ENCODE measurements at places on chromosomes 7 and 10.

GRCh38 chr10:25048450-25048849 lies 32.0 kb downstream of the THNSL1 start:
- DNase-seq = no peak

GRCh38 chr7:155814316-155815276 lies 2.3 kb upstream of the SHH start:
- no peak for DNase-seq

DNA sequence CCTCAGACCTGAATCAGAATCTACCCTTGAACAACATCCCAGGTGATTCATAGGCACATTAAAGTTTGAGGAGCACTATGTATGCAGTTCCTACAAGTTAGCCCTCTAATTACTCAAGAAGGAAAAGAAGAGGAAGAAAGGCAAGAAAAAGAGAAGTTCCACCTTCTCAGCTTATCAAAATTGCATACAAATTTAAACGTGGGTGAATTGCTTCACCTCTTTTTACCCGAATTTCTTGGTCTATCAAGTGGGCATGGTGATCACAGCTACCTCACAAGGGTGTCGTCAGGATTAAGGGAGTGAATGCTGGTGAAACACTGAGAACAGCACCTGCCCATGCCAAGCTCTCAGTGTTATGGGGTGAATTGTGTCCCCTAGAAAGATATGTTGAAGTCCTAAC lies 43.8 kb upstream of the PAPSS2 start:
- no peak for DNase-seq

DNA sequence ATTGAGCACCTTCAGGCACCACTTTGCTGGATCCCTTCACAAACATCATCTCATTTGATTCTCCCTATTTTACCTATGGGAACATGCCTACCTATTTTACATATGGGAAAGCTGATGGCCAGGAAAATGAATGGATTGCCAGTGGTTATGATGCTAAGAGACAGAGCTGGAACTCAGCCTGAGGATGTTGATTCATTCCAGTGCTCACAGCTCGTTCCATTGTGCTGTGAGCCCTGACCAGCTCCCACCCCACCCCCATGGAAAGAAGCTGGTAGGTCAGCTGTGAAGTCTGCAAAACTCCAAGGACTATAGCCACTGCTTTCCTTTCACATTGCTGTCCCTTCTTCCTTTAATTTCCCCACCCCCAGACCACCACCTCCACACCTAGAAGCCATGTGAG lies 9.6 kb downstream of the UBTD1 start:
- no peak for DNase-seq

DNA sequence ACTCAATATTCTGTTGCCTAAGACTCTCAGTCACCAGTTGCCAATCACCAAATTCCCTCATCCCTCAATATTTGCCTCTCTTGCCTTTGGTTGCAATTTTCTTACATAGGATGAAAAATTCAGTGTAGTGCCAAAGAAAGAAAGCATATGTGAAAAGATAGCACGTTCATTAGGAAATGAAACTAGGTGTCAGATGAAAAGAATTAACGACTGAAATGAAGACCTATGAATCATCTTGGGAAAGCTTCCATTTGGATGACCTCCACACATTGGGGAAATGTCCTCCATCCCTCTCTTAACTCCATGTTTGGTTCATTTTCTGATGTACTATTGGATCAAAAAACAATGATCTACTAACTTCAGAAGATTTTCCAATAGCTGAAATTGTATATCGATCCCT lies 145.1 kb upstream of the MEOX2 start:
- no peak for DNase-seq

DNA sequence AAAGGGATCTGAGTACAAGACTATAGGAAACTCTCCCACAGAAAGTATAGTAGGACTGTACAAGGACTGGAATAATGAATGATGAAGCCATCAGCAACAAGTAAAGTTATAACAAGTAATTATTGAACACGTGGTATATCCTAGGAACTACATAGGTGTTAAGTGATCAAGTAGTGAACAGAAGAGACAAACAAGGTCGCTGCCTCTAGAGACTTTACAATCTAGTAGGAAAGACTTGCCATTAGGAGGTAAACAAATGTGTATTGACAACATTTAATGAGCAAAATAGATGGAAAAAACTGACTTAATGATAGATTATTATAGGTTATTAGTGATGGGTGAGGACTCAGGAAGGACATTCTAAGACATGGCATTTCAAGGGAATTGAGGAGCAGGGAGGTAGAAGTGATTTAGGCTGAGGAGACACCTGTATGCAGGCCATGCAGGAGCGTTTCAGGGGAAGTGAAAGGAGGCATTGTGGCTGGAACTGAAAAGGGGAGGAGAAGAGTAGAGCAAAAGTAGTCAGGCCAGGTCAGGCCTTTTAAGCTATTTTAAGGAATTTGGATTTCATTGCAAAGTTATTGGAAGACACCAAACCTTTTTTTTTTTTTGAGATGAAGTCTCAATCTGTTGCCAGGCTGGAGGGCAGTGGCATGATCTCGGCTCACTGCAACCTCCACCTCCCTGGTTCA lies 8.5 kb upstream of the GLCCI1 start:
- DNase-seq = no peak

- no peak for DNase-seq
Measured at GRCh38 chr7:106112972-106113421, 885 bp upstream of the SYPL1 start.

DNA sequence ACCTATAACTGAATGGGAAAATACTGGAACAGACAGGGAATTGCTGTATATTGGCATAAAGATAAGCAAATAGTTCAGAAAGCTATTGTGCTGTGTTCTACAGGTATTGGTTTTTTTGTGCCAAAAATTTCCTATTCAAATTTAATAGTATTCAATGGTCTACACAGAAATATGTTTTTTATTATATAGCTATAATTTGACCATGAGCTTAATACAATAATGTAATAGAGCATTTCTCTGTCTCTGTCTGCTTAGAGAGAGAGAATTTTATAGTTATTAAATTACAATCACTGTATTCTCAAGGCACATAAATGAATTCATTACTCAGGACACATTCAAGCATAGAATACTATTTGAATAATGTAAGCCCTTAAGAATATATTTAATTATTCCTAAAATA lies 62.3 kb upstream of the FZD8 start:
- DNase-seq = no peak

- no peak for DNase-seq
Measured at GRCh38 chr10:25982107-25982506, 48.1 kb downstream of the MYO3A start.

DNA sequence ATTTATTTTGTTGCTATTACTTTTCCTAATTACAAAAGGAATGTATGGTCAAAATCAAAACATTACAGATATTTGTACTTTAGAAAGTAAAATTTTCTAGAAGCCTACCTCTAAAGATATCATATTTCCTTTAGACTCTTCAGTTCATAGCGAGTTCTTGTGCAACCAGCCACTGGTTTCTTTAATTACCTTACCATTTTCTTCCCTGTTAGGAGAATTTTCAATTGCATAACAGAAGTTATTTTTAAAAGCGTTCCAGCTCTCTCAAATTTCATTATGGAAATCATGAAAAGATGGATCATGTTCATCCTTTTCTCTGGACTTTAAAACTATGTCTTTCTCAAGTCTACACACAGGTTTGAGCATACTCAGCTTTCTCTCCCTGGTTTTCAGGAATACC lies 5.0 kb upstream of the TRUB1 start:
- no peak for DNase-seq

GRCh38 chr10:124588736-124589490 lies 127.3 kb downstream of the LHPP start:
- no peak for DNase-seq

GRCh38 chr10:86955501-86956194 lies 1.8 kb downstream of the MMRN2 start:
- no peak for DNase-seq

DNA sequence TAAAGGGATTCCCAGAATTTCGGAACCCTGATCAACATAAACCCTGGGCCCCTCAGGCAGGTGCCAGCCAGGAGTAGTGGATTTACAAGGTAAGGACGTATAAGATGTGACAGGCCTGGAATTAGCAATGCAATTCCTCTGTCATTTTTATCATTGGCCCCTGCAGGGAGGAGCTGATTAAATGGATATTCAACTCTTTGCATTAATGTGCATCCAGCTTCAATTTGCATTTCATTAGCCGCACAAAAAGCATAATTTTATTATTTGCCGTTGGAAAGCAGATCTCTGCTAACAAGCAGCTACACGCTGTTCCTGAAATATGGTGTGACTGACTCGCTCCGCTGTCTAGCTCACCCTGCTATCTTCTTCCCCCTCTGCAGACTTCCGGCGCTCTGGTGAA lies 195.8 kb downstream of the RPS24 start:
- DNase-seq = no peak
